ENCODE measurements at places on chromosomes 5 and 9.

DNA sequence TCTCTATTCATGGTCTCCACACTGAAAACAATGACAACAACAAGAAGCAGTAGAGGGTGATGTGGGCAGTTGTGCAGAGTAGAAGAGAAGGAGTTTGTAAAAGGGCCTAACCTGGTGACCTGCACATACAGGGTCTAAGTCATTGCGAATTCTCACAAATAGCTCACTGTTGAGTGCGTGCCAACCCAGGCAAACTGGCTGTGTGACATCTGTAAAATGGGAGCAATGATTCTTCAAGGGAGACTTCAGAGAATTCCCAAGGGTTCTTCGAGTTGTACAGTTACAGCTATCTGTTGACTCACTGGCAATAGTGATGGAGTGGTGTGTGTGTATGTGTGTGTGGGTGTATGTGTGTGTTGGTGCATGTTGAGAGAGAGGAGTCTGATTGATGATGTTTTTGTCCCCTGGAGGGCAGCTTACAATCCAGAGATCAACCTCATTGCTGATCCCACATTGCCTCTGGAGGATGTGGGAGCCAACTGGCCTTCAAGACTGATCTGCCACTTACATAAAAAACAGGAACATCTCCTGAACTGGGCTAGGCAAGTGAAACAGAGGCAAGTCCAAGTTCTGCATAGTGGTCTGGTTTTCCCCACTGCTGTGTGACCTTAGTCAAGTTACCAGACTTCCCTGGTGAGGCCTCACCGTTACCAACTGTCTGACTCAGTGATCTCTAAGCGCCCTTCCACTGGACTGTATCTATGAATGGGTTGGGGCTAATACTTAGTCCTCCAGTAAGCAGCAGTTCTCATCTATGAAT lies 3.2 kb downstream of the FAT2 start:
- no peak for DNase-seq

GRCh38 chr5:159905496-159905895 lies 10.8 kb upstream of the ADRA1B start:
- DNase-seq, result no peak

GRCh38 chr9:2208465-2208864 lies 193.3 kb downstream of the SMARCA2 start:
- no peak for DNase-seq

DNA sequence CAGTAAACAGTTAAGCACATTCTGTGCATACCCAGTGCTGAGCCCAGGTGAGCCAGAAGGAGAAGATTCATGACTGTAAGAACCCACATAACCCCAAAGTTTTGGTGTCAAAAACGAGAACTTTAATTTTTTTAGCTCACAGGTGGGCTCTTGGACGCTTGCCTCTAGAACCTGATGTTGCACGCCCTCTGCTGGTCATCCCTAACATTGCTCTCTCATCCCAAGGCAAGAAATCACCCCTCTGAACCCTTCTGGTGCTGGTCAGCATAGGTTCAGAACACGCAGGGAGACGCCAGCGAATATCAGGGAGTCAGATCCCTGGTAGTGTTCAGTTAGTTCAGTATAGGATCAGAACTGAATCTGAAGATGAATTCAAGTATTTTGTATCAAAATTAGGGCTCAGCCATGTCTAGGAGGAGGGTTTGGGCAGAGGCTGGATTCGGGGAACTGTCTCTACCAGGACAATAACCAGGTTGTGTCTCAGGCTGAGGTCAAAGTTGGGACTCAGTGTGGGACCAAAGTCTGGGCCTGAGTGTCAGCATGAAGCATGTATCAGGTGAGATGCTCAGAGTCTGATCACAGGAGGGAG lies 4.1 kb upstream of the DNAJB5 start:
- DNase-seq, result no peak

GRCh38 chr9:87346061-87346665 lies 151.5 kb upstream of the DAPK1 start:
- DNase-seq, result no peak

DNA sequence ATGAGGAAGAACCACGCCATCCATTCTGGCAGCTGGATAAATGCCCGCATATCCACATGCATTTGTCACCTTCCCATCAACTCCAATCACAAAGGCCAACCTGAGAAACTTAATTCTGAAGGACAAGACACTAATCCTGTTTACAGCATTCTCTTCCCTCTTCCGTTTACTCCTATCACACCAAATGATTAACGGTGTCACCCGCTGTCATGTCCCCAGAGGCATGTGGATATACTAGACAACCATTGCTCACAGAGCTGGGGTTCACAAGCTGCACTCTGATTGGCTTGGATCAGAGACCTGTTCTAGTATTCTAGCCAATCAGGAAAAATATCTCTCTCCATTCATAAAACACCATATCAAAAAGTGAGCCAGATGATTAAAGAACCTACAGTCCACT lies 3.6 kb downstream of the MACROH2A1 start:
- no peak for DNase-seq
